Thymus (tissue), 14 donors: ENCODE measurements at places on chromosomes 3 and 15. TPM values are rescaled to one million over a fixed set of nuclear protein-coding genes. Genes with fewer than 3 reads are reported as not detected.

GRCh38 chr15:63920504-63921175 lies 86.9 kb upstream of the HERC1 start:
- no peak for DNase-seq

GRCh38 chr3:38313695-38314094 lies 31.6 kb downstream of the SLC22A14 start:
- DNase-seq = no peak

GRCh38 chr15:66389859-66390381 lies 3.2 kb downstream of the MAP2K1 start:
- no peak for DNase-seq

GRCh38 chr15:90227336-90227735 lies 6.4 kb downstream of the CIB1 start:
- DNase-seq = no peak

Gene PRICKLE2
- total RNA-seq = 1.0 TPM

DNA sequence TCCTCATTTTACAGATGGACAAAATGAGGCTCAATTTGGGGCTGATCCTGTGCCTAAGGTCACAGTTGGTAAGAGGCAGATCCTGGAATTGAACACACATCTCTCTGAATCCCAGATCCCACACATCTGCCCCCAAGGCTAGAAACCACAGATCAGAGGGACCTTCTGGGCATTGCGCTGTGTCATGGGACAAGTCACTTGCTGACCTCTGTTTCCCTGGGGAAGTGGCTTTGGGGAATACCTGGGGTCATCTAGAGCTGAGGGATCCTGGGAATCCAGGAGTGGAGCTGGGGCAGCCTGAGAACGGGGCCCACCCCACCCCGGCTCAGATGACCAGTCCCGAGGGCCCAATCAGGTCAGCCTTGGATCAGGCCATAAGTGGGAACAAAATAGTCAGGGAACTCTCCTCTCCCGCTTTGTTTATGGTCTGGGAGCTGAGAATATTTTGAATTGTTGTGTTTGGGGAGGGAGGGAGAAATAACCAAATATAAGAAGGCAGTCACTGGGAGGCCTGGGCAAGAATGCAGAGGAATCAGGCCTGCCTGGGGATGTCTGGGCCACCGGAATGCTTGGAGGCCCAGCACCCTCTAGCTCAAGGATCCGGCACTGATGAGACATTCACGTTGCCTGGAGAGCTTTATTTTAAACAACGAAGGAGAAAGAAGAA lies 8.8 kb upstream of the SLC6A6 start:
- no peak for DNase-seq
